Left lung (tissue), 14 donors: ENCODE measurements at places on chromosomes 3 and 15. TPM values are rescaled to one million over a fixed set of nuclear protein-coding genes. Genes with fewer than 3 reads are reported as not detected.

The ATP2B2 gene
- polyA plus RNA-seq: 0.03 TPM

The SEMA3F gene
- 45.4 TPM for polyA plus RNA-seq

- no peak for DNase-seq
Observed at GRCh38 chr15:28096411-28096669, 2.8 kb downstream of the OCA2 start.

GRCh38 chr15:59558851-59559250, 52.7 kb upstream of the GCNT3 start:
- no peak for DNase-seq

GRCh38 chr3:98962951-98963350, 61.5 kb upstream of the DCBLD2 start:
- DNase-seq: no peak

GRCh38 chr15:45387380-45388007, 9.2 kb upstream of the GATM start:
- no peak for DNase-seq

GRCh38 chr3:124443446-124443845, 286.8 kb upstream of the UMPS start:
- DNase-seq: no peak

- no peak for DNase-seq
Observed at GRCh38 chr3:181941250-181941649, 229.5 kb downstream of the SOX2 start.

GRCh38 chr3:95442766-95443165, 1371.6 kb upstream of the EPHA6 start:
- DNase-seq: no peak

DNA sequence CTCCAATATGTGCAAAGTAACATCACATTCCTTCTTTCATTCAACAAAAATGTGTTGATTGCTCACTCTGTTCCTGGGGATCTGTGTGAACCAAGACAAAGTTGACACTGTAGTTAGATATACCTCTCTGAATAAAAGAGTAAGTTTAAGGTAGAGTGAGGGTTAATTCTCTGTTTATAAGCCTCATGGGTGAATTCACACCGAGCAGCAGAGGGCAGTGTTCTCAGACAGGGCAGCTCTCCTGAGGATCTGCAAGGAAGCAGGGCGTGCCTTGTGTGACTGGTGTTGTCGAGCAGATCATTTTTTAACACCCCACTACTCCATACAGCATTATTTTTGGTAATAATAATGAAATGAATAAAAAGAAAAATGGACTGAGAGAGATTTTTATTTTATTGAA, 34.4 kb downstream of the PAQR9 start:
- no peak for DNase-seq

- no peak for DNase-seq
Observed at GRCh38 chr15:82536409-82537350, 3.6 kb downstream of the RPS17 start.

GRCh38 chr15:25990220-25990619, 127.1 kb upstream of the ATP10A start:
- no peak for DNase-seq

GRCh38 chr3:118577055-118577777, 457.4 kb downstream of the IGSF11 start:
- peak; percentile 87 for DNase-seq

GRCh38 chr15:100942656-100943425, 23.7 kb downstream of the LRRK1 start:
- no peak for DNase-seq

DNA sequence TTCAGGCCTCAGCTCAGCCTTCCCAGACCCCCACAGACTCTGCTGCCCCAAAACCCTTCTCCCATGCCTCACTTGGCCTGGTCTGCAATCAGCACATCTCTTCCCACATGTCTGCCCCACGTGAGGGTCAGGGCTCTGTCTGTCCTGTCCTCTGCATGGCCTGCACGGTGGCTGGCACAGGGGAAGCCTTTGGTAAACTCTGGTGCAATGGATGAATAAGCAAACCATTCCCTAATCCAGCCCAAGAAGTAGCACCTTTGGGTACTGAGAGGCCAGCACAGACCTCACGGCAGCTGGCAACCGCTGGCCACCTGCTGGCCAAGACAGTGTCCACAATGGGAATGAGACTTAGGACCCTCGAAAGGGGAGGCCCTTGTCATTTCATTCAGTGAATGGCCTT, 27.7 kb downstream of the ABTB1 start:
- DNase-seq: no peak

DNA sequence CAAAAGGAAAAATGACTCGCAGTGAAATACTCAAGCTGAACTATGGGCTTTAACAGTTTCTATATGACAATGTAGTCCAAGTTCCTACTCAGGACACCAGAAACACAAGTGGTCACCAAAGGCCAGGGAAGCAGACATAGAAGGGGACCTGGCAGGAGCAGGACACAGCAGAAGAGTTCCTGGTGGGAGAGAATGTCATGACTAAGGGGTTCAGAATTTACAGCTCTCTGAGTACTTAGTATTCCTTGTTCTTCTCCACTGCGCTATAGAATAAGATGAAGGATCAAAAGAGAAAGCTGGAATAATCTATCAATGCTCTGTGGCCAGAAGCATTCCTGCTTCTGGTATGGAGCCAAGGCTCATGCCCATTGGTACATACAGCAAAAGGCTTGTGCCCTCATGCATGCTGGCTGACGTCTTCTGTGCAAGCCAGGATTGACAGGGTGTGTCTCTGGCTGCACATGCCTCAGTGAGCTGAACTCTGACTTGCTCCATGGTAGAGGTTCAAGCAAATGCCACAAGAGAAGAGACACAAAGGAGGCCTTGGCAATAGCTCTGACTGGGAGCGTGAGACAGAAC, 128.7 kb upstream of the SLC2A2 start:
- DNase-seq: no peak

GRCh38 chr3:108673988-108674661, 83.1 kb downstream of the RETNLB start:
- no peak for DNase-seq
